NCI-H187 (cell line): ENCODE measurements at places on chromosomes 2 and 18.
A peak's percentile ranks its signal among the peaks of the same experiment; 100 is the strongest.

- DNase-seq: no peak
Measured at GRCh38 chr2:46643951-46644350, 164.6 kb downstream of the TMEM247 start.

GRCh38 chr2:112293636-112294401 is 18.4 kb downstream of the ZC3H6 start:
- no peak for DNase-seq

DNA sequence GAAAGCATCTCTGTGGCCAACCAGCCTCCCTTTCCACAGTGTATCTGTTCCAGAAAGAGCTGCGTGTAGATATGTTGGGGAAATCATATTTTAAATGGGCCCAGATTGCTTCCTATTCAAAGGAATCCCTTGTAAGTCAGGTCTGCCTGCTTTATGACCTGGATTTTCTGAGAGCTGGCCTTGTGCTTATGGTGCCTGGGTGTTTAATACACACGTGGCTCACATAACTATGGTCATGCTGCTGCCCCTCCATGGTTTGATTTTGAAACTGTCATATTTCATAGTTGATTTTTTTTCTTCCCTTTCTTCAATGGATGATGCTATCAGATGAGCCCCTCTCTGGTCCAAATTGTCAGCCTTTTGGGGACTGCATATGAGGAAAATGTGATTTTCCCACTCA is 111.5 kb upstream of the CNGA3 start:
- no peak for DNase-seq

DNA sequence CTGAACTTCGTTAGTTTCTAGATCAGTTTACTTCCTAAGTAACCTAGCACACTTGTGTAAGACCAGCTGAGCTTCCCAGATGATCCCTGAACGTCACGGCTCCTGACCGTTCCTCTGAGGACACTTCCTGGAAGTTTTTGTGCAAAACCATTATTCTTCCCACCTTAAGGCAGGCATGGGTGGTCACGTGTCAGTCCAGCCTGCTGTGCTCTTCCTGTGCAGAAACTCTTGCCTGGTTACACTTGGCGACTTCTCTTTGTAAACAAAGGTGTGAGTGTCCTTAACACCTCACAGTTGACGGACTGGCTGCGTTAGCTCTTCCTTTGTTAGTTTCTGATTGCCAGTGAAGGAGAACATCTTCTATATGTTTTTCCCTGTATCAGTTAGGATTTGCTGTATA is 118.3 kb downstream of the SH3RF3 start:
- no peak for DNase-seq

DNA sequence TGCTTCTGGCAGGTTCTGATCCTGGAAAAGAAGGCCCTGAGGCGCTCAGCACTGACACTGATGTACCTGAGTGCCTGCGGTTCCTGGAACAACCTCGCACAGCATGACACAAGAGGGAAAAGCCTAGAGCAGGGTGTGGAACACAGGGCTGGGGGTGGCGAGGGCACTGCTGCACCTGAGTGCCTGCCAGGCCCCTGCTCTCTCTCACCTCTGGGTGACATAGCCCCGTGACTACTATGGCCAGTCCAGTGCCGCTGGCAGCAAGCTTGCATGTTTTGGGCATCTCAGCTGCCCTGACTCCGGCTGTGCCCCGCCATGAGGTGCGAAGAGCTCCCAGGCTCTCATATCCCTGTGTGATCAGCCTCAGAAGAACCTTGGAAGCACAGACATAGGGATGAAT is 825.2 kb upstream of the SALL3 start:
- DNase-seq: no peak

GRCh38 chr2:217846321-217846743 is 156.5 kb downstream of the TNS1 start:
- DNase-seq: no peak

DNA sequence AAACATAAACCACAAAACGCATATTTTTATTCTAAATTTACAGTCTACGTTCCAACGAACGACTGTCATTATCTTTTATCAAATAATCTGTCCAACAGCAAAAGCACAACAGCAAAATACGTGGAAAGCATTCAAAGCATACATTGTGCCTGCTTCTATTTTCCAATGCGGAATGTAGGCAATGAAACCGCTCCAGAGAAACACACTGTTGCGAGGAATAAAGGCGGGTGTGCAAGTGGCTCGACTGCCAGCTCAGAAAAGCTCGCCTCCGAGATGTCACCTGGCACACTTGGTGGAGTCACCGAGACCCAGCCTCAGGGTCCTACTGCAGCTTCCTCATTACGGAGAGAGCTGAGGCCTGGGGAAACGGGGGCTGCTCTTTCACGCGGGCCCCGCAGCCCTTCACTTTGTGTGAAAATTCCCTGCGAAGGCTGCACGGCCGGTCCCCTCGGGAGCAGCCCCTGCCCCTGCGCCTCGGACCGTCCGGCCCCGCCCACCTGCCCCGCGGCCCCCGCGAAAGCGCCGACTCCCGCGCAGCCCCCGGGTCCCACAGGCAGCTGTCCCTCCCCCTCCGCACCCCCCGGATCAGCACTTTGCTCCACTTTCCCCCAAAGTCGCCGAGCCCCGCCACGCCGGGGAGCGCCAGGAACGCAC is 752 bp downstream of the MGAT4A start:
- peak; percentile 49 for DNase-seq

- no peak for DNase-seq
Measured at GRCh38 chr2:239318790-239319661, 81.8 kb downstream of the HDAC4 start.

DNA sequence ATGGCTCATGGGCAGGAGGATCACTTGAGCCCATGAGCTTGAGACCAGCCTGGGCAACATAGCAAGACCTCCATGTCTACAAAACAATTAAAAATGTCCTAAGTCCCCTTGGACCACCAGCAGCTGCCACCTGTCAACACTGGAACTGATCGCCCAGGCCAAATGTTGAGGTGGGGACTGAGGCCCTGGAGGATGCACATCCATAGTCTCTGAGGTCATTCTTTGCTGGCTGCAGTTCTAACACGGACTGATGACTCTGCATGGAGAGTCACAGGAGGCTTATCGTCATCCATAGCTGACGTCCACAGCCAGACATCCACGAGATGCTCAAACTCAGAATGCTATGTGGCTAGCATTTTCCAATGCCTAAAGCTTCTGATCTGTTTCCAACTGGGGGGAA is 151.3 kb downstream of the BCL2 start:
- DNase-seq: no peak

- no peak for DNase-seq
Measured at GRCh38 chr2:160752475-160753330, 259.1 kb upstream of the RBMS1 start.
